ENCODE measurements at places on chromosomes 2 and 18.

GRCh38 chr18:48992791-48993555, 42.2 kb upstream of the SMAD7 start:
- no peak for DNase-seq

- no peak for DNase-seq
These were observed 686 bp upstream of the SNORC start for GRCh38 chr2:232869138-232870017.

GRCh38 chr18:25621144-25621543, 269.2 kb upstream of the ZNF521 start:
- DNase-seq, result no peak

DNA sequence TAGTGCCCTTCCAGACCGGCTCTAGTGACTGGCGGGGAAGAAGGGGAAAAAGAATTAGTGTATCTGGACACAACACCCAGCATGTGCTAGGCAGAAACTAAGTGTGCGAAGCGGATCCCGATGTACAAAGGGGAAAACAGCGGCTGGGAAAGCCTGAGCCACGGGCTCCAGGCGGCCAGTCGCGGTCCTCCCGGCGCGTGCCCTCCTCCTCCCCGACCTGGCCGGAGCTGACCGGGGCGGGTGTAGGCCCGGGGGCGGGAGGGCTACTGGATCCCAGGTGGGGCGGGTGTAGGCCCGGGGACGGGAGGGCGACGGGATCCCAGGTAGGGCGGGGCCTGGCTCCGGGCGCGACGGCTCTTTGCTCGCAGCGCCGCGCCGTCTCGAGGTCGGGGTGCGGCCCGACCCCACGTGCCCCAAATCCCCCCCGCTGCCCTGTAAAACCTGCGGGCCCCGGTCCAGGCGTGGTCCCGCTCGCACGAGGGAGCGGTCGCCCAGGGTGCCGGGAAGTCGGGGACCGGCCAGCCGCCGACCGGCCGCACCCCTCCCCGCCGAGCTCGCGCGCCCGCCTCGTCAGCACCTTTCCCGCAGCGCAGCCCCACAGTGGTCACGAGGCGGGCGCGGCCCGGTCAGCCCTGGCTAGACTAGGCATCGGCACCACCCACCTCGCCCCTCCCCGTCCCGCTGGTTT, 48.8 kb downstream of the C2orf42 start:
- peak; percentile 62 for DNase-seq

- no peak for DNase-seq
These were observed 28.5 kb downstream of the EIF5B start for GRCh38 chr2:99365661-99366060.

DNA sequence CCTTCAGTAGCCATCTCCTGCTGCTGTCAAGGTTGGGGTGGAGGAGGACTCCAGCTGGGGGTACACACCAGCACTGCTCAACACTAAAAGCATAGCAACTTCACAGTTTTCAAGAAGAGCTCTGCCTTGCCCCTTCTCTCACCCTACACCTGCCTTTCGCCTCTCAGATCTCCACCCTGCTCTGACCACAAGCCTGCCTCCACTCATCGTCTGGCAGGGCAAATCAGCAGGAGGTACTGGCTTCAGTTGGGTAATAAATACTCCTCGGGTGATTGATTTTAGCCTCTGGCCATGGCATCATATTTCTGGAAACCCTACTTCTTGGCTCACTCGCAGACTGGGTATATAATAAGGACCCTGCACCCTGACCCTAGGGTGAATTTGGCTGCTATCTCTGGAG, 3.1 kb upstream of the PRKAG3 start:
- no peak for DNase-seq

GRCh38 chr2:160208655-160209515, 8.8 kb upstream of the ITGB6 start:
- DNase-seq, result no peak

- no peak for DNase-seq
These were observed 405.5 kb downstream of the PARD3B start for GRCh38 chr2:204950695-204951346.

GRCh38 chr18:2907550-2908135, 60.8 kb downstream of the EMILIN2 start:
- no peak for DNase-seq

- DNase-seq, result peak; percentile 9
These were observed 665 bp downstream of the MCM6 start for GRCh38 chr2:135875491-135876065.

DNA sequence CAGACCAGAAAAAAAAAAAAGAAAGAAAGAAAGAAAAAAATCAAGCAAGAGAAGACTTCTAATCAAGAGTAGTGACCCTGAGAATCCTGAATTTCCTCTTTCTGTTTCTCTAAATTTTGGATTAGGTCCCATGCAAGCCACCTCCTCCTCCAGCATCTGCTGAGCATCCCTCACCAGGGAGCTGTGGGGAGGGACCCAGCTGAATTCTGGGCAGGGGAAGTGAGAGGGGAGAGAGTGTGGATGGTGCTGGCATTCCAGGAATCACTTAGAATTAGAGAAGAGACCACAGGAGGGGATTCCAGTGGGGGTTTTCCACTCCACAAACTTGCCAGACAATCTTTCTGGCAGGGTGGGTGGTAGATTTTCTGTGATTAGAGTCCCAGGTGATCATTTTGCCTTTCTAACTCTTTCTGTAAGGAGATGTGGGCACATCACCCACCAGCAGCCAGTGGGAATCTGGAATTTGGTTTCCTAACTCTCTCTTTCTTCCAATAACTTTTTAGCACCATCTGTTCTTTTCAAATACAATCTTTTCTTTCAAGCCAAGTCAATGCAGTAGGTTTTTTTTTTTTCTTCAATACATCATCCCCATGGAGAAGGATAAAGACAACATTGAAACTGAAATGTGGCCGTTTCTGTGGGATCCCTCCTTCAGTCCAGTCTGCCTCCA, 279.2 kb downstream of the CLIP4 start:
- no peak for DNase-seq

GRCh38 chr2:179297927-179298326, 33.3 kb upstream of the SESTD1 start:
- no peak for DNase-seq

- DNase-seq, result no peak
These were observed 46.9 kb upstream of the LAMA1 start for GRCh38 chr18:7164323-7165004.

- DNase-seq, result no peak
These were observed 16.2 kb downstream of the IWS1 start for GRCh38 chr2:127510073-127510472.

DNA sequence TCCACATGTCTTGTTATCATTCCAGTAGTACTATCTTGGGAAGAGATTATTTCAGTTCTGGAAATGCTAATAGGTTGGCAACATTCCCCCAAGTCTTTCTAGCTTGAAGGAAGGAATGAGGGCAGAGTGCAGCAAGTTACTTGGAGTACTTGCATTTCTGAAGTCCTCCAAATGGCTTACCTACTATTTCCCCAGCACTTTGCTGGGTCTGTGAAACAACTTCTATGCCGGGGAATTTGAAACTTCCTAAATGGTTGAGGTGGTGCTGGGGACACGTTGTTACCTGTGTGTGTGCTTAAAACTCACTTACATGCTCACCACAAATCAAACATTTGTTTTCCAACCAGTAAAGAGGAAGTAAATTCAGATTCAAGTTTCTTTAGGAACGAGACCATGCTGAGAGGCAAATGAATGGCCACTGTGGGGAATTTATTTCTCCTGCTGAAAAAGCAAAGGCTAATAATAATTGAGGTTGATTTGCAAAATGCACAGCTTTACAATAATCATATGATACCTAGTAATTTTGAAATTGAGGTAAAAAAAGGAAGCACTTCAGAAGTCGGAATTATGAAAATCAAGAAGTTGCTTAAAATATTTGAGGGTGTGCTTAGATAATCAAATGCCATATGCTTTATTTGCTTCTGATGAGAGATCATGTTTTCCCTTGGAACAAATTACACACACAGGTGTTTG, 1167.7 kb upstream of the ZEB2 start:
- no peak for DNase-seq

- DNase-seq, result no peak
These were observed 10.8 kb downstream of the AGFG1 start for GRCh38 chr2:227482638-227483340.

GRCh38 chr18:12242658-12243260, 11.4 kb upstream of the CIDEA start:
- no peak for DNase-seq

DNA sequence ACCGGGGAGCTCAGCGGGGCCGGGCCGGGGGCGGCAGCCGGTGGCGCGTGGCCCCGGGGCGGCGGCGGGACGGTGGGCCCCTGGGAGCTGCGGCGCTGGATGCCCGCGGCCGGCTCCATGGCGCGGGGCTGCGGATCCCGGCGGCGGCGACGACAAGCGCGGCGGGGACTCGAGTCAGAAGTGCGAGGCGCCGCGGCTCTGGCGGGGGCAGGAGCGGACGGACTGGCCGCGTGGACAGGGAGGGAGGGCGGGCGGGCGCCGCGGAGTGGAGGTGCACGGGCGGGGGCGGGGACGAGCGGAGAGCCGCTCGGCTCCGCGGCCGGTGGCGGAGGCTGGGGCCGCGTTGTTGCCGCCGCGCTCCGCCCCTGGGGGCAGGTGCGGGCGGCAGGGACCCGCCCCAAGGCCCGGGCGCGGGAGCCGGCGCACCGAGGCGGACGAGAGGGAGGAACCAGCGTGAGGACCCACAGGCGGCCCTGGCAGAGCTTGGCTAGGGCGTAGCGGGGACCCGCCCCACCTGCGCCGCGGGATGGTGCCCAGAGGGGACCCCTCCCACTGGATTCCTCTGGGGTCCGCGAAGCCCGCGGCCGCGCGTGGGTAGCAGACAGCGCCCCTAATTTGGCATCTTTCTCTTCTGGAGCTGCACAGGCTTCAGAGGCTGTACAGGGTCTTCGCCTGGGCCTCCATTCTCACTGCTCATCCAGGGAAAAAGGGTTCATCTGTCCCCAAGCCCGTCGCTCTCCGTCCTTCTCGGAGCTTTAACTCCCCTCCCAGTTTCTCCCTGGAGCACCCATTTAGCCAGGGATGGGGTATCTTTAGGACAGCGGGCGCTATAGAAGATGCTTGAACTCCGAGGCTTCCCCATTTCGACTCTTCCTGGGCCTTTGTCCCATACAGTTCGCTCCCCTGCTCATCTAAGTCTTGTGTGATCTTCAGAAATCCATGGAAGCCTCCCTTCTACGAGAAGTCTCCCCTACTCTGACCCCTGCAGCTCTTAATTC, at the start of gene TMEM163:
TSS of gene TMEM163 (minus strand) at position 184 of the 998 bp plus-strand sequence.
- DNase-seq, result peak; percentile 66

DNA sequence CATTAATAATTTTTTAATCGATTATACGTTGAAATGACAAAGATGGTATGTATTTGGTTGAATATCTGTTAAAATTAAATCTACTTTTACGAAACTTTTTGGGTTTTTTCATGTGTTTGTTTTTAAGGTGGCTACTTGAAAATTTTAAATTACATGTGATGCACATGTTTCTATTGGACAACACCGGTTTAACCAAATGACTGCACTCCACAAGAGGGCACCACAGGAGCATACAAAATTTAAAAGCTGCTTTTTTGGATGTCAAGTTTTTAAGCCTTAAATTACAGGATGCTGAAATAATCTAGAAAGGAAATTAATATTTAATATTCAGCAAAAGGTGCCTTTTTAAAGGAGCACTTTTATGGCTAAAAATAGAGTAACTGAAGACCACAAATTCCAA, 98.7 kb downstream of the ACVR1 start:
- DNase-seq, result peak; percentile 2

GRCh38 chr2:10303181-10303693, 533 bp downstream of the HPCAL1 start:
- no peak for DNase-seq

GRCh38 chr2:211671977-211672376, 866.6 kb downstream of the ERBB4 start:
- no peak for DNase-seq

DNA sequence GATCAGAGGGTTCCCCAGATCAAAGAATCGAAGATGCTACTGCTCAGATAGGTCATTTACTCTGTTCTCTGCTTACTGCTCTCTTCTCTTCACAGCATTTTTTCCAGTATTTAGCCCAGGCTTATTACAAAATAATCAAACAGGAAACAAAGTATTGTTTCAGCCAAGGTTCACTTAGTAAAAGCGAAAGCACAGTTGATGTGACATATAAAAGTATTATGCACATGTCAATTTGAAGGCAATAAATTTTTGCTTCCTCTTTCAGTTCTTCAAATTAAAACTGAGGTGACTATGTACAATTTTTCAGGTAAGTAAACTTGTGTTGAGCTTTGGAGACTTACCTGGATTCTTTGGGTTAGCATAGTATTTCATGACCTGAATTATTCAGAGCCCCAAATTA, 262.8 kb upstream of the CHST9 start:
- DNase-seq, result no peak

DNA sequence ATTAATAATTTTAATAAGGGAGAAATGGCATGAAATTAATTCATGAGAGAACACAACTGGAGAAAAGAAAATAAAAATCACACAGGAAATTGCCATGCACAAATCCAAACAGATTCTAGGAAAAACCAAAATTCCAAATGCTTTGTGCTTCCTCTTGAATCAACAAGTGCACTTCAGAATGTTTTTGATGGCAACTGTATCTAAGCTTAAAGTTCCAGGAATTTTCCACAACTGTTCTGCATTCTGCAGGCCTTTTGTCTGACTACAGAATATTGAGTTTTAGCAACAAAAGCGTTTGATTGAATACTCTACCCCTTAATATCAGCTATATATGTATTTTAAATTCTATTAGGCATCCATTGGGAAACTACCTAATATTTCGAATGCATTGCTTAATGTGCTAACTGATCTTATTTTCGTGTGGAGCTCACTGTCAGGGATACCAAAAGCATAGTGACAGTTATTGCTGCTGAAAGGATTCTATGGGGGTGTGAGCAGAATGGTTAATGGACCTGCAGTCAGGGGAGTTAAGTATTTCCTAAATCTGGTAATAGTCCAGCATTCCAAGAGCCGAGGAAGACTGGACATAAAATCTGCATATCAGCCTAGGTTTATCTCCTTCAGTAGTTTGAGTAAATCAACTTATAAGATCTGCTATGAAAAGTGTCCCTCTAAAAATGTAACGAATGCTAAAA, 482.7 kb upstream of the POU3F3 start:
- DNase-seq, result no peak

DNA sequence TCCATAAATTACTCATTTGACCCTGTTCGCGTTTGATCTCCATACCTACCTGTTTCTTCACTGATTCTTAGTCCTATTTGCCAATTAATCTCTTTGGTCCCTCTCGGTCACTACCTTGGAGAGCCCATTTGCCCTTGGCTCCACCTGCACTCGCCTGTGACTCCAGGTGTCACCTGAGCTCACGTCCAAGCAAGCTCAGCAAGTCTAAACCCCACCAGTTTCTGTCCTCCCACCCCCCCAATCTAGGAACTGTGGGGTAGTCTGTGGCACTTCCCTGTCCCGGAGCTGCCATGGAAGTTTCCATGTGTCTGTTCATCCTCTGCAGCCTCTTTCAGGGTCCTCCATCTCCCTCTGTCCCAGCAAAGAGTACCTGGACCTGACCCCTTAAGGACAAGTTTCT, 68.1 kb upstream of the BCL2L11 start:
- no peak for DNase-seq

DNA sequence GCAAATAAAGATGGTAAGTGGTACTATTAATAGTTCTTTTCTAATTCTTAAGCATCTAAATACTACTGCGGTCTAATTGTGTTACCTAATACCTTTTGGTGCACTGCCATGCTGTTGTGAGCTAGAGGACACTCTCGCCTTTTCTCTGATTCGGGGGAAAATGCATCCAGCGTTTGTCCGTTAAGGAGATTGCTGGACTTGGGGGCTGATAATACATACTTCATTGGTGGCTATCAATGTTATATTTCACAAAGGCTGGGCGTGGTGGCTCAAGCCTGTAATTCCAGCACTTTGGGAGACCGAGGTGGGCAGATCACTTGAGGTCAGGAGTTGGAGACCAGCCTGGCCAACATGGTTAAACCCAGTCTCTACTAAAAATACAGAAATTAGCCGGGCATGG, 141.7 kb upstream of the TWIST2 start:
- DNase-seq, result no peak

GRCh38 chr2:42581257-42581656, 12.8 kb downstream of the MTA3 start:
- no peak for DNase-seq
